ENCODE measurements at places on chromosomes 3 and 15. TPM values are rescaled to one million over a fixed set of nuclear protein-coding genes. Genes with fewer than 3 reads are reported as not detected.

DNA sequence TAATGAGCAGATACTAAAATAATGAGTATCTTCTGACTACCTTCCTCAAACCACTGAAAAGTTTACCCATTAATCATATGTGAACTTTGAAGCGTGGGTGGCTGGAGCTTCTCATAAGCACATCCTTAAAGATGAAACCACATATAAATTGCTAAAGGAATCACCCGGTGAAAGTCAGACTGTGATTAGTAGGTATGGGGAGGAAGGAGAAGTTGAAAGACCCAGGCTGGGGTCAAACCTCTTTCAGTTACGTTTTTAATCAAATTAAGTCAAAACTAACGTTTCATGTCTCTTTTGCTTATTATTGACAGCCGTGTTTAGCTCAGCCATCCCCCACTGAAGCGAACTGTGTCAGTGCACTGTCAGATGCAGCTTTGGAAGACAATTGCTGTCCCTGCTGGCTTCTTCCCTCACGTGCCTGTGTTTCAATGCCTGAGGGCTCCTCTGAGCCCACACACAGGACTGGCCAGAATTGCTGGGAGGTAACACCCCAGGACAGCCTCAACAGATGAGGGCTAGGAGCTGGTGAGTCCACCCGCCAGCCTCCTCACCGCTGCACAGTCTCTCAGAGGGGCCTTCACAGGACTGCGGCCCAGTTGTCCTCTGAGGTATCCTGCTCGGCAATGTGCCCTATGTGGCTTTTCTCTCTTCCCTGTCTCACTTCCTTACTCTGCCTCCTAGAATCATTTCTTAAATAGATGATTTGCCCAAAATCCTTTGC is 29.3 kb upstream of the SH3BP5 start:
- DNase-seq = peak; percentile 52

- no peak for DNase-seq
Measured at GRCh38 chr3:191982481-191982880, 521.5 kb downstream of the PYDC2 start.

- no peak for DNase-seq
Measured at GRCh38 chr15:58459045-58459444, 27.3 kb downstream of the LIPC start.

DNA sequence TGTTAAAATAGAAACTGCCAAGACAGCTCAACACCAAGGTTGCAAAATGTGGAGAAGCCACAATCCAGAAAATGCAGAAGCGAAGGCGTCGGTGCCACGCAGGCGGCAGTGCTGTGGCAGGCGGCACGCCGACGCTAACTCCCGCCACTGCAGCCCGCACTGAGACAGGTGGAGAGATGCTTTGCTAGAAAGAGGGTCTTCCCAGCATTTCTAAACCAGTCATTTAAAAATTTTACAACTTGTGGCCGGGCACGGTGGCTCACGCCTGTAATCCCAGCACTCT is 23.2 kb downstream of the CYFIP1 start:
- DNase-seq = no peak

Gene RFC4
- 19.5 TPM for total RNA-seq

Gene FBXL22
- total RNA-seq = 0.28 TPM

Gene TTLL3
- 5.8 TPM for total RNA-seq

Data from IMR-90 (cell line).